Right cardiac atrium (tissue), 5 donors: ENCODE measurements at places on chromosomes 4 and X.

- peak; percentile 74 for DNase-seq
These were observed 101.2 kb upstream of the KLF3 start for GRCh38 chr4:38562751-38563198.

DNA sequence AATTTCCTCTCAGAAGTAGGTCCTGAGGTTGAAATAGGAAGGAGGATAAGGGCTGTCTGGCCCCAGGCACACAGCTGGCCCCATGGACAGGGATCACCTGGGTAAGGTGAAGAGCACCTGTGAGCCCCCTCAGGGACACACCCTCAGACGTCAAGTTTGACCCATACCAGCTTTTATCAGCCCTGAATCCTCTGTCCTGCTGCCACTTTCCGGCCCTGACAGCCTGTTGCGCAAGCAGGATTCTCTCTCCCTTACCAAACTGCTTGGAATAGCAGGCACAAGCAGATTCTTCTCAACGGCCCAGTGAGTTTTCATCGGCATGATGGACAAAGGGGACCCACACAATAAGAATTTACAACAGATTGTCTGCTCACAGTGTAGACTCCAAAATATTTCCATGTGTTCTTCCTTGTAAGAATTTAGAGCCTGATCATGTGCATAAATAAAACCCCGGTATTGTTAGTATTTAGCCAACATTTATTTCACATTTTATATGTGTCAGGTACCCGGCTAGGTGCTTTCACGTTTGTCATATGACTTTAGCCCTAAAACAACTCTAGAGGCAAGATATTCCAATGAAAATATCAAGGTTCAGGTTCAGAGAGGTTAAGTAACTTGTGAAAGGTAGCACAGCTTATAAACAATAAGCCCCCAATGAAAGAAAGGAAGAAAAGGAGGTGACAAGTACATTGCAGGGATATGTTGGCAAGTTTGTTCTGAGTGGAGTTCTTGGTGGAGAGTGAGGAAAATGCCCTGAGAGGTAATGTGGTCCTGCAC is 107.2 kb upstream of the KIT start:
- DNase-seq, result no peak

DNA sequence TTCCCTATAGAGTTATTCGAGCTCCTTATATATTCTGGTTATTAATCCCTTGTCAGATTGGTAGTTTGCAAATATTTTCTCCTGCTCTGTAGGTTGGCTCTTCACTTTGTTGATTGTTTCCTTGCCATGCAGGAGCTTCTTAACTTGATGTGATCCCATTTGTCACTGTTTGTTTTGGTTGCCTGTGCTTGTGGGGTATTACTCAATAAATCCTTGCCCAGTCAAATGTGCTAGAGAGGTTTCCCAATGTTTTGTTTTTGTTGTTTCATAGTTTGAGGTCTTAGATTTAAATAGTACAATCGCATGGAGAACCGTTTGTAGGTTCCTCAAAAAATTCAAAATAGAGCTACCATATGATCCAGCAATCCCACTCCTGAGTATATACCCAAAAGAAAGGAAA is 2.3 kb upstream of the SYTL5 start:
- DNase-seq, result no peak

DNA sequence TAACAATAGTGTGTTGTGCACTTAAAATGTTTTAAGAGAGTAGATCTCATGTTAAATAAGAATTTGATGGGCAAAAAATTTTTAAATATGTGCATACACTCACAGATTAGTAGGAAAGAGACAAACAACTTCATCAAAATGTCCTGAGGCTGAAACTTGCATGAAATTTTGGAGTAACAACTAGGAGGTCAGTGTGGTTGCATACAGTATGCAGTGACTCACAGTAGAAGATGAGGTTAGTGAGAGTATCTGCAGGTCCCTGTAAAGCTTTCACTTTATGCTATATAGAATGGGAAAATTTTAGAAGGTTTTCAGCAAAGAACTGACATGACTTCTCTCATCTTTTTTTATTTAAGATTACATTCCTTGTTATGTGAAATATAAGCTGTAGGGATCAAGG is 453.1 kb upstream of the KLHL4 start:
- no peak for DNase-seq

GRCh38 chr4:6495736-6496135 is 23.3 kb upstream of the PPP2R2C start:
- no peak for DNase-seq
